Esophagus muscularis mucosa (tissue), 4 donors: ENCODE measurements at places on chromosomes 3 and 15. TPM values are rescaled to one million over a fixed set of nuclear protein-coding genes. Genes with fewer than 3 reads are reported as not detected.

WDR6 gene
- 77.2 TPM for total RNA-seq

FAM107A gene
- total RNA-seq: 106 TPM

DNA sequence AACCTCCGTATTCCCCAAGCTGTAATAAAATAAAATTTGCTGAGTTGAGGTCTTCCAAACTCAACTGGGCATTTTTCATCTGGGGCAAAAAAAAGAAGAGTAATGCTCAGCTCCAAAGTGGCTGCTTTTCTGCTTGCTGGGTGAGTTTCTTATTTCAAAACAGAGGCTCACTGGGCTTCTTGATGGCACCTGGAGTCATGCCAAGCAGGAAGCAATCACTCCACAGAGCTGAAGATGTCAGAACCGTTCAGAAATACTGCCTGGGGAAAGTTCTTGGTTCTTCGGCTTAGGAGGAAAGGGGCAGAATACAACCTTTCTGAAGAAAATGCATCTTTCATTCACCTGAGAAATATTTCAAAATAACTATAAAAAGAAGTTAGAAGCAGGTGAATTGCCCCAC, 4.1 kb downstream of the CCR9 start:
- DNase-seq: no peak

DNA sequence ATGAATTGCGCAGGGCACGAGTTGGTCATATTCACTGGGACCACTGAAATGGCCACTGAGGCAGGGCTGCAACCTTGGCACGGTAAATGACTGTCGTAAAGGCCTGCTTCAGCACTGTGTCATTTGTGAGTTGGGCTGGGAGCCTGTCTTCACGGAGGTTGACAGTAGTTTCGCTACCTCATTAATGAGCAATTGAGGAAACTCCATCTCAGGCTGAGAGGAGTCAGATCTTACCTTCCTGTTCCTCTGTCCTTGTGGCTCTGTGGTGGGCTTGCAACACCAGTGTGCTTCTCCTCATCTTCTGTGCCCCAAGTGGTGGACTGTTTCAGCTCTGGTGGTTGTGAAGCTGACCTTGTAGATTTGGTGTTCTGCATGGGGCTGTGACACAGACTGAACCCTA, 80.1 kb upstream of the EIF1B start:
- peak; percentile 81 for DNase-seq

DNA sequence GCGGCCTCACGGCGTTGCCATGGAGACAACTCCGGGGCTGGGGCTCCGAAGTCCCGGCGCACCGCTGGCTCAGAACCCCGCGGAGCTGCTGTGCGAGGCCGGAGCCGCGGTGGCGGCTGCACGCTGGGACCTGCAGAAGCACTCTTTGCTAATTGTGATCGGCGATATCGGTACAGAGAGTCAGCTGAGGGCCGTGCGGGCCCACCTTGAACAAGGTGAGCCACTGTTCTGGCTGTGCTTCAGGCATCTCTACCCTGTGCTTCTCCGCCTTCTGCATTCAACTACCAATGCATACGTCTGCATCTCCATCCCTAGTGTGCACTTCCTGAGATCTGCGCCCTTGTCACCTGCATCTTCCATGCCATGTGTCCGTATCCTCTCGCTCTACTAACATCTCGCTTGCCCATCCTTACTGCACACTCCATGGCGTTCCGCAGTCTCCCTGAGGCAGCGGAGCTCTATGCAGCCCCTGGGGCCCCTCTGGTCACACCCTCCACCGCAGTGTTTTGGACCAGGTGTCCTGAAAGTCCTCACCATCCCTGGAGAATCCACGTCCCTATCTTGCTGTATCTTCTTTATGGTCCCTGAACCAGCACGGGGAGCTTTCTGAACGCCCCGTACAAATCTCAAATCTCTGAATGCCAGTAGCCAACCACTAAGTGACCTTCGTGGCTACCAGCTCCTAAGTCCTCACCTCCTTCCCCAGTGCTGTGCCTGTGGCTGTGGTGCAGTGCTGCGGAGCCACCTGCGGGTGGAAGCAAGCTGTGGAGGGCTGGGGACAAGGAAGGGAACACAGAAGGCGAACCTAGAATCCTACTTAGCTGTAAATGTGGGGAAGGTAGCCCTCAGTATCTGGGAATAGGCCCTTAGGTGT, 6.2 kb upstream of the MAP1A start:
- DNase-seq: no peak

- no peak for DNase-seq
These were observed 364.2 kb upstream of the PLSCR5 start for GRCh38 chr3:146969356-146969755.

DNA sequence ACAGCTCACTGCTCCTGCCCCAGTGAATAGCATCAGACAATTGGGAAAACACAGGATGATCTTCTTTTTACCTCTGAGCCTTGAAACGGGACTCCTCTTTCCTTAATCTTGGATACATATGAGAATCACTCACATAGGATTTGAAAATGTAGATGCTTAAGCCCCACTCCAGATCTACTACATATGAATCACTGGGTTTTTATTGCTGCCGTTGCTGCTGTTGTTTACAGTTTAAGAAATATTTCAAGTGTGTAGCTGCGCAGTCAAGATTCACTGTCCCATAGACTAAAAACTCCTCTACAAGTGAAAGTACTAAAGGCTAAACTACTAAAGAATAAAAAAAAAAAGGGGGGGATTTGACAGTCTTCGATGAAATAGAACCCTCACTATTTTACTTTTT, 765.9 kb downstream of the NTRK3 start:
- no peak for DNase-seq

DNA sequence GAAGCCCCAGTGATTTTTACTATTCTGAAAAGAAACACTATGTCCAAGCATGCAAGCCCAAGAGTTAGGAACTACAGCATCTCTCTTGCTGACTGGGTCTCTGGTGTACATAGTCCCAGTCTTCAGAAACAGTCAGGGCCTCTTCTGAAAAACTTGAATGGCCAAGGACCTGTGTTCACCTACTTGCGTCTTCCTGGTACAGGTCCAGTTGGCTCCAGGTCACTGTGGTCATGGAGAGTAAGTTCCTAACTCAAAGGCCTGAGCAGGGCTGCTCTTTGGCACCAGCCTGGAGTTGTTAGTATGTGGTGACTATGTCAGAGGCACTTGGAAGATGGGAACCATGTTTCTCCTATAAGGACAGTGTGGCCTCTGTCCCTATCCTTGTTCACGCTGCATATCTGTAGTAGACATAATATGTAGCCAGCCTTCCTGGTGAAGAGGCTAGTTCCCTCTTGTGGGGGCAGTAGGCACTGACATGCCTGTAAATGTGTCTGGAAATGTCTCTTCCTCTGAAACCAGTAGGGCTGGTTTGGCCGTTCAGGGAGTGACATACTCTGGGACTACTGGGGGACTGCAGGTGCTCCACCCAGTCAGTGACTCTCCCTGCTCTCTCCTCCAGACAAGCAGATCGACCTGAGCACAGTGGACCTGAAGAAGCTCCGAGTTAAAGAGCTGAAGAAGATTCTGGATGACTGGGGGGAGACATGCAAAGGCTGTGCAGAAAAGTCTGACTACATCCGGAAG, 2.6 kb upstream of the RBM15B start:
- no peak for DNase-seq

FBXO40 gene
- total RNA-seq: not detected

ACOX2 gene
- total RNA-seq: 20.9 TPM

CMTM8 gene
- 1.7 TPM for total RNA-seq

DNA sequence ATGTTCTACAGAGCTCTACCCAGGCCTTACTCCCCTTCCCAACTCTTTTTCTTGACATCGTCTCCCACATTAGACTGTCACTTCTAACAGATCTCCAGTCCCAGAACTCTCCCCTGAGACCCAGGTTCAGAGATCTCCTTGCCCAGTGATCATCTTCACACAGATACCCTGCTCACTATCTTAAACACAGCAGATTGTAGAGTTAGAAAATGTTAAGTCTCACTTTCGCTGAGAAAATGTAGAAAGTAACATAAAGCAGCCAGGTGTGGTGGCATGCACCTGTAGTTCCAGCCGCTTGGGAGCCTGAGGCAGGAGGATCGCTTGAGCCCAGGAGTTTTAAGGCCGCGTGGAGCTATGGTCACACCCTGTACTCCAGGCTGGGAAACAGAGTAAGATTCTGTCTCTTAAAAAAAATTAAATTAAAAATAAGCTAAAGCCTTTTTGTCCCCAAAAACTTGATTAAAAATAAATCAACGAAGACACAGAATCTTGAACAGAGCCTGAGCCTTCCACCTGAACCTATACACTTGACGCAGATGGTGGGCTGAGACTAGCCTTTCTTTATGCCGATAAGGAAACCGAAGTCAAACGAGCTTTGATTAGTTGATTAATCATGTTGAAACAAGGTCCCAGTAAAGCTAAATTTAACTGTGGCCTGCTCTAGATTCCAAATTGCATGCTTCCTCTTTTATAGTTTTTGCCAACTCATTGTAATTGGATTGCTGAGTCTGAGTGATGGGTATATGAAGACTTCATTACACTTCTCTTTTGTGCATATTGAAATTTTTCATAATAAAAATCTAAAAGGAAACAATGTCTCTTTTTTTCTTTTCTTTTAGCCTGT, 31.3 kb upstream of the BLM start:
- DNase-seq: no peak

FEZF2 gene
- total RNA-seq: not detected

DNA sequence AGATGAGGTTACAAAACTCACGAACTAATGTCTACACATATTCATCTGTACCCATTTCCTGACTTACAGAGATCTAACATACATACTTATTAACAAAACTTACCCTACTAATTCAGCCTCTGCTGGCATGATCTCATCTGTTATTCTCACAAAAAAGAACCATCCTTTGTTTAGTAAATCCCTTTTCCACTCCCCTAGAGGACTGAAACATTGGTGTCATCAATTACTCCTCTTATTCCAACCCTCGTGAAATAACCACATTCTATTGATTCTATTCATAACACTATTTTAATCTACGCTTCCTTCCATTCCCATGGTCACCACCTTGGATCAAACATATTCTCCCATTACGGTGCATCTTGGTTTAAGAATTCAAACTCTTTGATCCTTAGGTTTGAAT, 505.9 kb downstream of the SI start:
- DNase-seq: no peak

- DNase-seq: no peak
These were observed 17.7 kb upstream of the AADAC start for GRCh38 chr3:151796105-151796680.

ASB7 gene
- total RNA-seq: 13.3 TPM

TEX55 gene
- total RNA-seq: not detected

DNA sequence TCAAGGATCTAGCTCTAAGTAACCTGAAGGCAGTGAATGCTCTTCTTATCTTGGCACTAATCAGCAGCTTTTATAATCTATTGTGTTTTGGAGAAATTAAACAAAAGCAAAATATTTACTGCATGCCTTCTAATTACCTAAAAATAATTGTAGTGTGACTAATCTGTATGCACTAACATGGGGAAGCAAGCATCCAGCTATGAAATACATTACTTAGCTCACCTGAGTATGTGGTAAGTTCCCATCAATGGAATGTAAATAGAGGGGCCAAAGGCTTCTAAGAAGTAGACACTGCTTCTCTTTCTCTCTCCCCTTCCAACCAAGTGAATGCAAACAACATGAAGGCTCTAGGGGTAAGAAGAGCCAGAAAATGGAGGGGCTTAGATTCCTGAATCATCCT, 165.6 kb downstream of the STAG1 start:
- no peak for DNase-seq

GRCh38 chr3:105538483-105538882, 171.8 kb downstream of the ALCAM start:
- no peak for DNase-seq

DNA sequence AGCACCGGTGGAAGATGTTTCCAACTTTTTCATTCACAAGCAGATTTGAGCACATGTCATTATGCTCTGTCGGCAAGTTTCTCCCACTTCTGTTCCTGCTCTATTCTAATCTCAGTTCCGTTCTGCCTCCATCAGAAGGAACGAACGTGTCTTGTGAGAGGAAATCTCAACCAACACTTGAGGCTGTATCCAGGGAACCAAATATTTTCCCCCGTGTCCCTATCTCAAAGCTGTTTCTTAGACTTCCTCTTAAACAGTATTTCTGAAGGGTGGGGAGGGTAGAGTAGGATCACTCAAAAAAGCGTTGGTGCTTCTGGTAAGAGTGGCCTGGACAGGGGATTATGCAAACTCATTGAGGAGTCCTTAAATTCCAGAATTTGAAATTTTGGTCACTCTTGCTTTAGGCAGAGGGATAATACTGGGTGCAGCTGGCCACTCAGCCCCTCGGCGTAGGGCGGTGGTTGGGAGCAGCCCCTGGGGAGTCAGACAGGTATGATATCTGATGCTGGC, 54.9 kb downstream of the FRMD4B start:
- no peak for DNase-seq
